Peyer's patch (tissue), 4 donors: ENCODE measurements at places on chromosomes 3 and 15. TPM values are rescaled to one million over a fixed set of nuclear protein-coding genes. Genes with fewer than 3 reads are reported as not detected.

P2RY14 gene
- 1.7 TPM for total RNA-seq

DNA sequence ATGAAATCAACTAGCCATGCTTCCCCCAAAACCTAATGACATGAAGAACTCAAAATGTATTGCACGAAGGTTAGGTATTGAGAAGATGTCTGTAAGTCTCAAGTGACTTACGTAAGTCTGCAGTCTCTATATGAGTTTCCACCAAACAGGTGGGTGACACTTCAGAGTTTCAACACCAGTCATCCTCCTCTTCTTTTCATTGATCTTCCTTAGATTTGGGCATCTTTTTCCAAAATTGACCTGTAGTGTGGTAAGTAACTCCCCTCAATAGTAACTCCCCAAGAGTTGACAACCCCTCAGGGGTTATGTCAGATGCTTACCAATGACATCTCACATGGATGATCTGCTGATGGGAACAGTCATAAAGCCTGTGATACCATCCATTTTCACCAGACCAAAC lies 46.1 kb downstream of the GPR176 start:
- DNase-seq, result no peak
- no peak overlapping the region for H3K4me3 ChIP-seq

DNA sequence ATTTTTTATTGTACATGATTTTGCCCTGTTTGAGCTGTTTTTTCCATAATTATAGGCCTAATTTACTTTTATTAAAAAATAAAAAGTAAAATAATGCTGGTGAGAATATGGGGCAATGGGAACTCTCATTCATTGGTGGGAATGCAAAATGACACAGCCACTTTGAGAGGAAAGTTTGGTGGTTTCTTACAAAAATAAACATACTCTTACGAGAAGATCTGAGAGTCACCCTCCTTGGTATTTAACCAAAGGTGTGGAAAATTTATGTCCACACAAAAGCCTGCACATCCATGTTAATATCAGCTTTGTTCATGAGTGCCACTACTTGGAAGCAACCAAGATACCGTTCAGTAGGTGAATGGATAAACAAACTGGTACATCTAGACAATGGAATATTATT lies 9.8 kb downstream of the MUC13 start:
- DNase-seq, result no peak
- H3K27ac ChIP-seq, result no peak overlapping the region
- H3K4me1 ChIP-seq, result no peaks in the 10 kb centered on the region
- no peaks in the 10 kb centered on the region for H3K27me3 ChIP-seq
- H3K4me3 ChIP-seq, result no peak overlapping the region
- H3K36me3 ChIP-seq, result peaks cover 3% of the 10 kb centered on the region

GRCh38 chr3:189132231-189132671 lies 39.5 kb upstream of the TPRG1 start:
- H3K36me3 ChIP-seq, result no peaks in the 10 kb centered on the region
- H3K27me3 ChIP-seq, result no peaks in the 10 kb centered on the region
- no peak overlapping the region for H3K4me3 ChIP-seq
- H3K4me1 ChIP-seq, result peaks cover 10% of the 10 kb centered on the region
- DNase-seq, result peak; percentile 51

- DNase-seq, result no peak
- H3K4me3 ChIP-seq, result no peak overlapping the region
- H3K4me1 ChIP-seq, result no peaks in the 10 kb centered on the region
- no peak overlapping the region for H3K27ac ChIP-seq
Measured at GRCh38 chr15:63915873-63916771, 82.4 kb upstream of the HERC1 start.

DNA sequence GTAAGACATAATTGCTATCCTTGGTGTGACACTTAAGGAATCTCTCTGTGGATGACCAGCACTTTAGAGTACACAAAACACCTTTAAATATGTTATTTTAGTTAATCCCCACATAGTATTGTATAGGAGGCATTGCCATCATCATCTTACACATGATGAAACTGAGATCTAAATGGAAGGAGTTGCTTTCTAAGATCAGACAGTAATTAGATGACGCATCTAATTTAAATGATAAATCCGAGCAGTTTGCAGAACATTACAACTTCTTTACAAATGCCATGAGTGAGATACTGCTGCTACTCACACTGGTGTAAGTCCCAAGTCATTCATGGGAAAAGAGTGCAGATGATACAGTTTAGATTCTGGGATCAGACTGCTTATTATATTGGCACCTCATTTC lies 431.9 kb downstream of the MFSD1 start:
- no peaks in the 10 kb centered on the region for H3K36me3 ChIP-seq
- H3K4me3 ChIP-seq, result no peak overlapping the region
- H3K27ac ChIP-seq, result no peak overlapping the region
- DNase-seq, result no peak
- H3K4me1 ChIP-seq, result no peaks in the 10 kb centered on the region
- no peaks in the 10 kb centered on the region for H3K27me3 ChIP-seq

CPN2 gene
- total RNA-seq, result not detected

CFAP100 gene
- not detected for total RNA-seq

ISLR gene
- total RNA-seq, result 16.0 TPM

DNA sequence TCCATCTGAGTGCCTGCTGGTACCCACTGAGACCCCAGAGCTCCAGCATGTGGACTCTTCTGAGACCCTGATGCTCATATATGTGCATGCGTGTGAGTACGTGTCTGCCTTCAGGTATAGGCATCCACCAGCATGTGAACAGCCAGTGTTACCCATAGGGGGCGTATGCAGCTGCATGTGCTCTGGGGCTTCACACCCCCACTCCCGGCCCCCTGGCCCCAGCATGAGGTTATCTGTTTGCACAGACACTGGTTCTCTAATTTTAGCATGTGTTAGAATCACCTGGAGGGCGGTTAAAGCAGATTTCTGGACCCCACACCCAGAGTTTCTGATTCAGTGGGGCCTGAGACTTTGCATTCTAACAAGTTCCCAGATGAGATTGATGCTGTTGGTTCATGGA lies 824 bp upstream of the CILP start:
- no peaks in the 10 kb centered on the region for H3K36me3 ChIP-seq
- no peak for DNase-seq
- no peak overlapping the region for H3K27ac ChIP-seq
- no peaks in the 10 kb centered on the region for H3K4me1 ChIP-seq
- no peaks in the 10 kb centered on the region for H3K27me3 ChIP-seq
- H3K4me3 ChIP-seq, result no peak overlapping the region

- no peak overlapping the region for H3K4me3 ChIP-seq
Measured at GRCh38 chr3:33041909-33042308, 55.0 kb downstream of the GLB1 start.

DNAH12 gene
- total RNA-seq, result not detected

GRCh38 chr15:43219929-43220928 lies 589 bp downstream of the EPB42 start:
- DNase-seq, result no peak
- no peaks in the 10 kb centered on the region for H3K36me3 ChIP-seq
- no peaks in the 10 kb centered on the region for H3K27me3 ChIP-seq
- no peak overlapping the region for H3K4me3 ChIP-seq
- H3K4me1 ChIP-seq, result no peaks in the 10 kb centered on the region

- no peaks in the 10 kb centered on the region for H3K27me3 ChIP-seq
- DNase-seq, result peak; percentile 74
- H3K4me3 ChIP-seq, result no peak overlapping the region
- no peaks in the 10 kb centered on the region for H3K36me3 ChIP-seq
- H3K4me1 ChIP-seq, result peaks cover 4% of the 10 kb centered on the region
- peak overlapping the region; percentile 42 for H3K27ac ChIP-seq
Measured at GRCh38 chr15:39312984-39313383, 267.9 kb upstream of the THBS1 start.

GRCh38 chr3:37071921-37072320 lies 78.6 kb downstream of the MLH1 start:
- H3K27ac ChIP-seq, result no peak overlapping the region
- H3K27me3 ChIP-seq, result no peaks in the 10 kb centered on the region
- H3K4me1 ChIP-seq, result no peaks in the 10 kb centered on the region
- no peak for DNase-seq
- H3K36me3 ChIP-seq, result no peaks in the 10 kb centered on the region

DNA sequence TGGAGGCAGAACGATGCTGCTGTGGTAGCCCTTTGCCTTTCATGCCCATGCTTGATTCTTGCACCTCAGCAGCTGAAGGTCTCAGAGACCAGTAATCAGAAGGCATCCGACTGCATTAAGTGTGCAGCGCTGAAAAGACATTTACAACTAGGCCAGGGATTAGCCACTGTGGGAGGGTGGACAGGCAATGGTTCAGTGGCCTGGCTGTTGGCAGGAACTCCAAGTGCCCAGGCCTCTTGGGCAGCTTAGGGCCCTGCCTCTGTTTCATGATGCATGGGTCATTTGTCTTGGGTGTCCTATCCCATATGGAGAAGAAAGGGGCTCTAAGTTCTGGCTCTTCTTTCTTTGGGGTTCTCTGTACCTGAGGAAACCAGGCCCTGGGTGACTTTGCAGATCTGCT lies 11.4 kb downstream of the TMED3 start:
- H3K4me3 ChIP-seq, result no peak overlapping the region
- DNase-seq, result no peak
- H3K4me1 ChIP-seq, result no peaks in the 10 kb centered on the region
- no peak overlapping the region for H3K27ac ChIP-seq
- no peaks in the 10 kb centered on the region for H3K36me3 ChIP-seq

- peaks cover 10% of the 10 kb centered on the region for H3K4me1 ChIP-seq
- H3K27me3 ChIP-seq, result no peaks in the 10 kb centered on the region
- no peak overlapping the region for H3K4me3 ChIP-seq
- H3K27ac ChIP-seq, result no peak overlapping the region
- peaks cover 73% of the 10 kb centered on the region for H3K36me3 ChIP-seq
- no peak for DNase-seq
Measured at GRCh38 chr15:77045985-77046384, 24.9 kb downstream of the TSPAN3 start.

DNA sequence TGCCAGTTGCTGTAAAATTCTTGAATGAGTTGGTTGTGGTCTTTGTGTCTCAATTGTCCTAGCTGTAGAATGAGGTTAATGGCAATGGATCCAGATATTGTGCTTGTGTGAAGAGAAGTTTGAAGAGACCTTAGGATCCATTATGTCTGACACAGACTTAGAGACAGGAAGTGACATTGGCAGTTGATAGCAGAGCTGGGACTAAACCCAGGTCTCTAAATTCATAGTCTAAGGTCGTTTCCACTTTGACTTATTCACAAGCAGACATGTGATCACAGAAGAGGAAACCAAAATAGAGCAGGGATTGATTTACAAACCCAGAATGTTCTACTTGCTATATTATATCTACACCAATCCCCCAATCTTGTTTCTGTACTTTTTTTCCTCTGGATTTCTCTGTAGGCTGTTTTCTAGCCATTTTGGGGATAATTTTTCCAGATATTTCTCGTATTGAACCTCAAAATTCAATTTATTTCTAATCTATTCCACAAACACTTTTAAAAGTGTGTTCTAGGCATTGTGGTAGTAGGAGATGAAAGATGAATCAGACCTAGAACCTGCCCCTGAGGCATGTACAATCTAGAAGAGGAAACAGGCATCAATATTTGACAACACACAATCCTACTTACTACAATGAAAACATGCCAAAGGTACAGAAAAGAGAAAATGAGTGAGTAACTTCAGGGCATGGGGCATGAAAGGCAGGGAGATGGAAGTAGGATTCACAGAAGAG lies 123.3 kb downstream of the NFKBIZ start:
- no peaks in the 10 kb centered on the region for H3K27me3 ChIP-seq
- no peaks in the 10 kb centered on the region for H3K36me3 ChIP-seq
- no peak overlapping the region for H3K27ac ChIP-seq
- H3K4me3 ChIP-seq, result no peak overlapping the region

- peaks cover under 1% of the 10 kb centered on the region for H3K4me1 ChIP-seq
- no peaks in the 10 kb centered on the region for H3K27me3 ChIP-seq
- H3K27ac ChIP-seq, result no peak overlapping the region
- DNase-seq, result no peak
- no peak overlapping the region for H3K4me3 ChIP-seq
Measured at GRCh38 chr3:129432671-129433070, 4.2 kb upstream of the EFCAB12 start.

GRCh38 chr15:100623301-100623700 lies 20.9 kb downstream of the ASB7 start:
- no peaks in the 10 kb centered on the region for H3K27me3 ChIP-seq
- H3K27ac ChIP-seq, result no peak overlapping the region

GOLGA8H gene
- 0.54 TPM for total RNA-seq

- H3K36me3 ChIP-seq, result no peaks in the 10 kb centered on the region
- no peaks in the 10 kb centered on the region for H3K27me3 ChIP-seq
- DNase-seq, result peak; percentile 90
- peaks cover 28% of the 10 kb centered on the region for H3K4me1 ChIP-seq
- peak overlapping the region; percentile 93 for H3K4me3 ChIP-seq
- H3K27ac ChIP-seq, result peak overlapping the region; percentile 99
Measured at GRCh38 chr15:63502843-63503738, 1.3 kb upstream of the USP3 start.

GRCh38 chr15:69120732-69121131 lies 39.7 kb upstream of the GLCE start:
- DNase-seq, result no peak
- no peak overlapping the region for H3K27ac ChIP-seq
- no peaks in the 10 kb centered on the region for H3K36me3 ChIP-seq
- H3K27me3 ChIP-seq, result no peaks in the 10 kb centered on the region
- no peaks in the 10 kb centered on the region for H3K4me1 ChIP-seq

DNA sequence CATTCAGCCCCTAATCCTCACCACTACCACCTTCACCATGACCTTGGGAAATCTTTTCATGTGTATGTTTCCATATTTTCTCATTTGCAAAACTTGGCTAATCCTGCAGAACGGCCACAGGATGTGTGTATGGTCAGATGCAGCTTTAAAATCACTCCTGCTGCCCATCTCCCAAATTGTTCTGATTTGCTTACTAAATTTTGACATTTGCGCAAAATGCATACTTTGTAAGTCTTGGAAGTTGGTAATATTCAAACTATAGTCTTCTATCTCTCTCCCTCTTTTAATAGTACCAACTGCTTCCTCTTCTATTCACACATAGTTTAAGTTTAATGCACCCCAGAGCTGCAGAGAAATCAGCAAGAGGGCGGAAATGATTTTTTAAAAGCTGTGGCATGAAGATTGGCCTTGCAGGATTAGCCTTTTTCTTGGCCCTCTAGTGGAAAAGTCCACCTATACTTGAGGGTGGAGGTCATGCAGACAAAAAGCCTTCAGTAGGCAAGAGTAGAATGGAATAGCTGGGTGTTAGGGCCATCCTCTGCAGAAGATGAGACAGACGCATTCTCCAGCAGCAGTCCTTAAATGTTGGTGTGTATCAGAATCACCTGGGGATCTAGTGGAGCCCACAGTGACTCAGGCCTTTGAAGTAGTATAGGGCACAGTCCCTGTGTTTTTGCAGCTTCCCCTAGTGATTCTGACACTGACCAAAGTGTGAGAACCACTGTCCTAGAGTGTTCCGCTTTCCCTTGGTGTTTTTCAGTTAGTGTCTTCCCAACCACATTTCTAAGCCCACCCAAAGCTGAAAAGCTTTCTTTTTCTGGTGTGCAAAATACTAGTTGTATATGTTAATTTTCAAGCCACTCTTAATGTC lies 181.7 kb downstream of the CHST2 start:
- no peaks in the 10 kb centered on the region for H3K36me3 ChIP-seq
- DNase-seq, result no peak
- H3K4me1 ChIP-seq, result no peaks in the 10 kb centered on the region
- no peak overlapping the region for H3K27ac ChIP-seq

DNA sequence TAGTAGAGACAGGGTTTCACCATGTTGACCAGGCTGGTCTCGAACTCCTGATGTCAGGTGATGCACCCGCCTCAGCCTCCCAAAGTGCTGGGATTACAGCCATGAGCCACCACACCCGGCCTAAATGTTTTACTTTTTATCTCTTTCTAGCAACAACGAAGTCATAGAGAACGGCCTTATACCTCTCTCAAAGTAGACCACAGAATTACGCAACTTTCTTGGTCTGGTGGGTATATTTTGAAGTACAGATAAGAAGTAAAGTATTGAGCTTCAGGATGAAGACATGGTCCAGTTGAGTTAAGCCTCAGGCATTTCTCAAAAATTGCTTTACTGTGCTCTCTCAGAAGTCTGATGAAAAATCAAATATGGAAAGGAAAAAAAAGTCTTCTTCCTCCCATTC lies 30.6 kb downstream of the FAM240A start:
- no peak overlapping the region for H3K27ac ChIP-seq
- DNase-seq, result no peak
- no peaks in the 10 kb centered on the region for H3K36me3 ChIP-seq
- H3K4me1 ChIP-seq, result no peaks in the 10 kb centered on the region
- no peak overlapping the region for H3K4me3 ChIP-seq
